NCI-H2107 (cell line): ENCODE measurements at places on chromosomes 6 and 20.

DNA sequence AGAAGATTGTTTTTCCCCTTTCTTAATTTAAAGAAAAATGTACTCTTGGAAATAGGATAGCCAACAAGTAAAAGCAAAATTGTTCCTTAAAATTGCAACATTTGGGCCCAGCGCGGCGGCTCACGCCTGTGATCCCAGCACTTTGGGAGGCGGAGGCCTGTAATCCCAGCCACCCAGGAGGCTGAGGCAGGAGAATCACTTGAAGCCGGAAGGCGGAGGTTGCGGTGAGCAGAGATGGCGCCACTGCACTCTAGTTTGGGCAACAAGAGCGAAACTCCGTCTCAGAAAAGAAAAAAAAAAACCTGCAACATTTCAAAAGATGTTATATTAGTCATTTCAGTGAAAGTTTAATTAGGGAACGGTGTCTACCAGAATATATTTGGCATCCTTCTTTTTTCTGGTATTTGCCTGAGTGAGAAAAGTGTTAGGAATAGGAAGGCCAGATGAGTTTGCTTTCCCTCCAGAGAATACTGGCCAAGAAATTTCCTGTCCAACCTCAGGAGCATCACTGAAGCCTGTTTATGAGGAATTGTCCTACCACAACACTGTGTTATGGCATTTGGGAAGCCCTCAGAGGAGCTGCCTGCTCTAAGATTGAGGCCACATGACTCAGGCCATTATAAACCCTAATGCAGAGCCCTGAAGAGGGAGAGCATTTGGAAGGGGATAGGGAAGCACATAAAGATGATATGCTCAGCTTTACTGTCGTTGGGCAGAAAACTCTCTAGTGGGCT, 1.2 kb upstream of the GJA1 start:
- DNase-seq, result no peak

- DNase-seq, result no peak
Observed at GRCh38 chr6:127858727-127859391, 42.0 kb downstream of the THEMIS start.

- DNase-seq, result no peak
Observed at GRCh38 chr6:134816780-134817179, 133.1 kb downstream of the ALDH8A1 start.

- DNase-seq, result no peak
Observed at GRCh38 chr6:165862813-165863212, 199.8 kb upstream of the PDE10A start.

GRCh38 chr6:138524526-138524925, 25.2 kb upstream of the NHSL1 start:
- no peak for DNase-seq

- no peak for DNase-seq
Observed at GRCh38 chr6:43683708-43684455, 3.7 kb downstream of the MRPS18A start.

GRCh38 chr6:8750627-8751026, 315.3 kb upstream of the SLC35B3 start:
- no peak for DNase-seq

GRCh38 chr6:38443352-38444144, 196.2 kb downstream of the BTBD9 start:
- no peak for DNase-seq

DNA sequence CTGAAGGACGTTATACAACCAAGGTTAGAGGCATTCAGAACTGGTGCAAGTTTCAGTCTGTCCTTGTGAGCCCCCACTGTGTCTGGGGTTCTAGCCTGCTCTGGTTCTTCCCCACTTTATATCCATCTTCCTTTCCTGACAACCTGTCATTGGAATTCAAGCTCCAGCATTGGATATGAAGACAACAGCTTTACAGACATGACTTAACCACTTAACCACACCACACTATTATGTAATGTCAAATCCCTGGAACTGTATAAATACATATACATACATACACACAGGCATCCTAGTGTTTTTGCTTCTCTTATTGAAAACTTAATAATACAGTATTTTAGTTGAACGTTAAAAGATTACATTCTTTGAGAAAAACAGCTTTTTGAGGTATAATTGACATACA, 217.9 kb upstream of the SGK1 start:
- no peak for DNase-seq

- DNase-seq, result no peak
Observed at GRCh38 chr20:46346770-46347169, 38.5 kb upstream of the CDH22 start.

DNA sequence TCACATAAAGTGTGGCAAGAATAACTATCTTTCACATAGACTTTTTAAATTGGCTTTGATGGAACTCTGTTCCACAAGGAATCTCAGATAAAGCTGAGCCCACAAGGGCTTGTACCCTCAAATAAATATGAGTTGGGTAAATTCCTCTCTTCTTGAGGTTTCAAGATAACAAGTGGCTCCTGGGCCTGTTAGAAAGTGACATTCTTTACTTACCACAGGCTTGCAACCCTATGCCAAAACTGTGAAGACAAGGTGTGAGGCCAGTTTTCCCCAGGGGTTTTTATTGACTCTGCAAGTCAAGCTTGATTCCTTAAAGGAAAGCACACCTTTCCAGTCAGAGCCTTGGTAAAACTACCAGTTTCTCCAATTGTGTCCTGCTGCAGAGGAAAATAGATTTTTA, 664.8 kb upstream of the GJE1 start:
- DNase-seq, result no peak

DNA sequence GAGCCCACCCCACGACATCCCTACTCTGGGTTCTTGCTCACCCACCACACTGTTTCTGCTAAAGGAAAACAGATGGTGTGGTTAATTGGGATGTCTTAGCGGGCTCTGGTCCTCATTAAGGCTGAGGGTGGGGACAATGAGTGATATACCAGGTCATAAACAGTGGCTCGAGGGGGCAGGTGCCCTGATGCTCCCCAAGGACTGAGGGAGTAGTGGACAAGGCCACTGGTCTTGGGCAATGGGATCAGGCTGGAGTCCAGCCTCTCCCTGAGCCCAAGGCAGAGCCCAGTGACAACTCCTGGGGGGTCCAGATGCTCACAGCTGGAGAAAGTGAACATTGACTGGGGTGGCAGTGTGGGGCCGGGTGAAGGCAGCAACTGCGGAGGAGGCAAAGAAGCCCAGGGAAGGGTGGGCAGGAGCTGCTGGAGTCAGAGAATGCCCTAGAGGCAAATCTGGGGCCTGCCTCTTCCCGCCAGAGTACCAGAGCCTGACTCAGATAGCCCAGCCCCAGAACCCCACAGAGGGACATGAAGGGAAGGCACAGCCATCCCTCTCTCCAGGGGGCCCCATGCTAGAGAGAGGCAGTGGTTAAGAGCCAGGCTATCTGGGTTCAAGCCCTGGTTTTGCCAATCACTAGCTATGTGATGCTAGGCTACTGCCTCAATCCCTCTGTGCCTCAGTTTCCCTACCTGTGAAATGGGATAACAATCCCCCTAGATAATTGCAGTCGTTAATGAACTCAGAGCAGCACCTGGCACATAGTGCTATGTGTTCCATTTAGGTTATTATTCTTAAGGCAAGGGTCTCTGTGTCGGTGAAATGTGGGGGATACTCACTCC, 72.3 kb downstream of the MRPL14 start:
- no peak for DNase-seq

GRCh38 chr6:127205036-127205435, 61.6 kb upstream of the RNF146 start:
- DNase-seq, result no peak

GRCh38 chr6:117559299-117559698, 43.0 kb downstream of the GOPC start:
- no peak for DNase-seq

DNA sequence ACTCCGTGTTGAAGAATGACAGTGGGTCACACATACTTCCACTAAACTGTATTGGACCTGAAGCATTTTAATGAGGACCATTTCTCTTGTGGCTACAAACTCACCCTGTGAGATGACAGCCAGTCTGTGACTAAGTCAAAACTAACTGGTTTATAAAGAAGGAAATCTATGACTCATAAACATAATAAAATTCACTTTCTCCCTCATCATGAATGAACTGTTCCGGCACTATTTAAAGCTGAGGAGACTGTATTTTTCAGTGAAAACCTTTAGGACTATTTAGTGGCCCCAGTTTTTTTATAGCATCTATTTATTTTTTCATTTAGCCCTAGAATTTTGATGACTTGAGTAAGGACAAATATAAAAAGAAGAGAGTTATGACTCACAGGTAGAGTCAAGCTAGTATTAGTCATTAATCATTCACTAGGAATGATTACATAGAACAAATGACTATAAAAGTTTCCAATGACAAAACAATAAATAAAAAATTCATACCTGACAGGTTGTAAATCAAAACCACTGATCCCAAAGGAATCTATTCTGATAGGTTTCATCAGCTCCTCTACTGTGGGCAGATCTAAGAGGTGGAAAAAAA, 34.2 kb downstream of the CEP162 start:
- no peak for DNase-seq

DNA sequence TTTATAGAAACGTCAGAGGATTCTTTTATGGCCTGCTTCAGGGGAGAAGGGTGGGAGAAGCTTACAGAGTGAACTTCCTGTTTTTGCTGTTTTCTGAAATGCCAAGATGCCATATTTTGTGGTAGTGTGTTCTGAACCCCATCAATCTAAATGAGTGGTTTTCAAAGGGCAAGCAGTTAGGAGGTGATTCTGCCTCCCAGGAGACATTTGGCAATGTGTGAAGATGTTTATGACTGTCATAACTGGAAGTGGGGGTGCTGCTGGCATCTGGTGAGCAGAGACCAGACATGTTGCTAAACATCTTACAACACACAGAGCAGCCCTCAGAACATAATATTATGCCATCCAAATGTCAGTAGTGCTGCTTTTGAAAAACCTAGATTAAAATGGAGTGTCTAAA, 6.0 kb upstream of the PRL start:
- DNase-seq, result no peak

DNA sequence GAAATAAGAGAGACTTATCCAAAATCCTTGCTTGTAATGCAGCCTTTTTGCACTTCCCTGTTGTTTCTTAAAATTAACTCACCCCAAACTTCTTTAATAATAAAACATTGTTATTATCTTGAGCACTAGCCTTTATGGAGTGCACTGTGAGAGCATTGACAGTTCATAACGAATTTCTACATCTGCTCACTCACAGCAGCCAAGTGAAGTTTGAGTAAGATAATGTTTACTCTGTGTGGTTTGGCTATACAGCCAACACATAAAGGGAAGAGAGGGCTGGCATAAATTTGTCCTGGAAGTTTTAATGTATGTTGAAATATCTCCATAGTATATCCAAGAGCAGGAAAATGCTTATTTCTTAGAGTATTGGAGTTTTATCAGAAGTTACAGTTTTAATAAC, 227.9 kb downstream of the FRK start:
- DNase-seq, result no peak

- DNase-seq, result no peak
Observed at GRCh38 chr20:54608039-54608745, 132.8 kb downstream of the DOK5 start.

DNA sequence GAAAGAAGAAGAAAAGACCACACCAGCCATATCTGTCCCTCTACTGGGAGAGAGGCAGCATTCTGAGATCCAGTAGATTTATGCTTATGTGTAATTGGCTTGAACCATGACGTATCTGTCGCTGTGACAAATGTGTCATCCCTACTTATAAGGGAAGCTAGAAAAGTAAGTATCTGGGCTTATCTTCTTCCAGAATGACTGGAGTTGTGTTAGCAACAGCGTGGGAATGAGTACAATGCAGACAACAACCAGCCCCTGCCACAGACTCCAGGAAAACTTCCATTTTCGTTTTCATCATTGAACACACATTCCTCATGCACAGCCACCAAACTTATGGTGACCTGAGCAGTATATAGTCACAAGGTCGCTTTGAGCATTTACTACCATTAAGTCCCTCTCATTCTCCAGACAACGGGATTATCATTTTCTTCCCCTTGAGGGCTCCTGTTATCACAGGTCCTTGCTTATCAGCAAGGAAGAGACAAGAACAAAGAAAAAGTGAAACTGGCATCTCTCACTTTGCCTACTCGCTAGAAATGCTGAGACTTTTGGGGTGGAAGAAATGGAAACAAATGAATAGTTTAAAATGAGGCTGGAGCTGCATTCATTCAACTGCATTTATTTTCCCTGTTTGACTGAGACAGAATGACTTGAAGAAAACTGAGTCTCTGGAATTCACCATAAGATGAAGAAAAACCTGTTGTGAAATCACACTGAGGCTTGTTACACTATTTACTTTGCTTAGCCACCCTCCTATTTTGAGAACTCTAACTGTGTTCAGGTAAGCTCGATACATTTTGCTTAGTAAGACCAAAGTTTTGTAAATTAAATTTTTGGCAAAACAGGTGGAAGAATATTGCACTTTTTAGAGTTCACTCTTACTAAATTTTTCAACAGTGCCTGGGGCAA, 149.3 kb upstream of the FOXQ1 start:
- no peak for DNase-seq

- DNase-seq, result no peak
Observed at GRCh38 chr20:59246691-59247400, 53.6 kb upstream of the EDN3 start.

GRCh38 chr20:44407402-44408184, 52.1 kb downstream of the HNF4A start:
- DNase-seq, result no peak

DNA sequence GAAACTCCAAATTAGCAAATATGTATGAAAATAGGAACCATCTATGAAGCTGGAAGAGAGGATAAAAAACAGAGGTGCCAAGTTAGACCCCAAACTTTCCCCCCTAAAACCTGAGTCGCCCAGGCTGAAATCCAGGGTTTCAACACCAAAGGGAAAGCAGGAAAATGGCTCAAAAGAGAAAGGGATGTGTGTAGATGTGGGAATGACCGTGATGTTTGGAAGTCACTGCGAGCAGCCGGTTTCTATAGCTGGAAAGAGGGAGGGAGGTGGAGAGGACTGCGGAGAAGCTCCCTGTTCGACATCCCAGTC, 4.5 kb downstream of the RING1 start:
- DNase-seq, result no peak

- DNase-seq, result no peak
Observed at GRCh38 chr6:143196525-143197225, 136.0 kb downstream of the AIG1 start.

GRCh38 chr6:35476004-35476403, 7.8 kb downstream of the RPL10A start:
- DNase-seq, result no peak

- no peak for DNase-seq
Observed at GRCh38 chr20:63767456-63767855, 27.9 kb downstream of the SLC2A4RG start.

- no peak for DNase-seq
Observed at GRCh38 chr20:62718546-62718945, 9.9 kb downstream of the NTSR1 start.

DNA sequence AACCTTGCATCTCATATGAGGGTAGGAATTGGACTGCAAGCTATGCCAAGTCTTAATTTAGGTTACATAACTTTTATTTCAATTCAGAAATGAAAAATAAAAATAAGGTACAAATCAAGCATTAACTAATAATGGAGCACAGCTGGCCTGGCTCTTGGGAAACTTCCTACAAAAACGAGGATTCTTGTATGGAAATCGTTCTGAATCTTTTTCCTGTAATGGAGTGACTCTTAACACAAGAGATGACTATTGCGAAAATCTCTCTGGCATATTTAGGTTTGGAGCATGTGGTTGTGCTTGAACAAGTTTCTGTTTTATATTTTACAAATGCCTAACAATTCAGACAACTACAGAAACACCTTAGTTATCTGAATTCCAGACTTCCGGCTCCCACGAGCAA, 34.0 kb upstream of the PI16 start:
- DNase-seq, result no peak
